ENCODE measurements at places on chromosomes 5 and 9. TPM values are rescaled to one million over a fixed set of nuclear protein-coding genes. Genes with fewer than 3 reads are reported as not detected.

The HRH2 gene
- 47.7 TPM for total RNA-seq

DNA sequence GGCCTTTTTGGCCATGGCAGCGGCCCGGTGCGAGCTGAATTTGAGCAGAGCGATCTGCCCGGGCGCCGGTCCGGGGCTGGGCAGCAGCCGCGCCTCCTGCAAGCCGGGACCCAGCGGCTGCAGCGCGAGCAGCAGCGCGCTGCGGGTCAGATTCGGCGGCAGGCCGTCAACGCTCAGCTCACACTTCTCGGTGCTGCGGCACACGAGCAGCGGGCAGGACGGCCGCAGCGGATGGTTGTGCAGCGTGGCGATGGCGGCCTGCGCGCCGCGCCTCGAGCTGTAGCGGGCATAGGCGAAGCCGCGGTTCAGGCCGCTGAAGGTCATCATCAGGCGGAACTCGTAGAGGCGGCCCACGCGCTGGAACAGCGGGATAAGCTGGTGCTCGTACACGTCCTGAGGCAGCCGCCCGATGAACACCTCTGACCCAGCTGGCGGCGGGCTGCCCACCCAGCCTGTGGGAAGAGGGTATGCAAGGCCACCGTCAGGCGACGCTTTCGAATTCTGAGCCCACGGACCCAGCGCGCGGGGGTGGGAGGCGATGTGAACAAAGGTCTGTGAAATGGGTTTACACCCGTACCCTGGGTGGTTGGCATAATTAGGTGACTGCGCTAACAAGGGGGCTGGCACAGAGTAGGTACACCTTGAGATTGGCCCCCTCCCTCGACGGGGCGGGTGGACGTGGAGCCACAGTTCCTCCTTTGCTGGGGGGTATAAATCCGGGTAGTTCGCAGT lies 755 bp downstream of the DND1 start:
- no peaks in the 10 kb centered on the region for H3K4me1 ChIP-seq
- H3K36me3 ChIP-seq = peaks cover 92% of the 10 kb centered on the region
- no peak overlapping the region for H3K27ac ChIP-seq
- DNase-seq = no peak
- peak overlapping the region; percentile 7 for H3K4me3 ChIP-seq

GRCh38 chr5:81426359-81427030 lies 32.6 kb upstream of the ACOT12 start:
- H3K4me1 ChIP-seq = peaks cover 24% of the 10 kb centered on the region
- H3K27me3 ChIP-seq = no peaks in the 10 kb centered on the region
- no peak for DNase-seq
- no peak overlapping the region for H3K4me3 ChIP-seq
- H3K27ac ChIP-seq = peak overlapping the region; percentile 4

DNA sequence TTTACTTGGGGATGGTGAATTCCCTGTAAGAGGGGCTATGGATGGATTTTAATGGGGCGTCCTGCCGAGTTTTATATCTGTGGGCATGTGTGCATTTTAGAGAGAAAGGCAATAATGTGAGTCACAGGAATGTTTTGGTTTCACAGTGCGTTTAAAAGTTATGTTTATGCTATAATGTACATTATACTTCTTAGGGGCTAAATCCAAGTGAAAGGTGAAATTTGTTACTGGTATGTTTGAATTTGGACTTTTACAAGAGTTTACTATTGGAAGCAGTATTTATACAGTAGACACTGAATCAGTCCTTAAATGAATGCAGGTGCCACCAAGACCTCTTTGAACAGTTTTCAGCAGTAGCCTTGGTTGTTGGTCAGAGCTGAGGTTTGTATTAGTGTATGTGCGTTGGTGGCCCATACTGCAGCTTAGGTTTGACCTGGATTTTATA lies 5.6 kb downstream of the JMY start:
- no peak for DNase-seq
- no peak overlapping the region for H3K27ac ChIP-seq
- no peaks in the 10 kb centered on the region for H3K36me3 ChIP-seq
- H3K27me3 ChIP-seq = no peaks in the 10 kb centered on the region
- peaks cover 81% of the 10 kb centered on the region for H3K4me1 ChIP-seq

GRCh38 chr9:5499889-5500398 lies 10.4 kb upstream of the PDCD1LG2 start:
- DNase-seq = no peak
- H3K4me3 ChIP-seq = peak overlapping the region; percentile 44
- peak overlapping the region; percentile 93 for H3K27ac ChIP-seq
- H3K4me1 ChIP-seq = peaks cover 40% of the 10 kb centered on the region
- H3K27me3 ChIP-seq = no peaks in the 10 kb centered on the region

- H3K36me3 ChIP-seq = no peaks in the 10 kb centered on the region
- peaks cover 99% of the 10 kb centered on the region for H3K4me1 ChIP-seq
- H3K27ac ChIP-seq = peak overlapping the region; percentile 95
- peak; percentile 81 for DNase-seq
- H3K27me3 ChIP-seq = no peaks in the 10 kb centered on the region
- H3K4me3 ChIP-seq = peak overlapping the region; percentile 26
These were observed 35.0 kb downstream of the ERGIC1 start for GRCh38 chr5:172868924-172869591.

DNA sequence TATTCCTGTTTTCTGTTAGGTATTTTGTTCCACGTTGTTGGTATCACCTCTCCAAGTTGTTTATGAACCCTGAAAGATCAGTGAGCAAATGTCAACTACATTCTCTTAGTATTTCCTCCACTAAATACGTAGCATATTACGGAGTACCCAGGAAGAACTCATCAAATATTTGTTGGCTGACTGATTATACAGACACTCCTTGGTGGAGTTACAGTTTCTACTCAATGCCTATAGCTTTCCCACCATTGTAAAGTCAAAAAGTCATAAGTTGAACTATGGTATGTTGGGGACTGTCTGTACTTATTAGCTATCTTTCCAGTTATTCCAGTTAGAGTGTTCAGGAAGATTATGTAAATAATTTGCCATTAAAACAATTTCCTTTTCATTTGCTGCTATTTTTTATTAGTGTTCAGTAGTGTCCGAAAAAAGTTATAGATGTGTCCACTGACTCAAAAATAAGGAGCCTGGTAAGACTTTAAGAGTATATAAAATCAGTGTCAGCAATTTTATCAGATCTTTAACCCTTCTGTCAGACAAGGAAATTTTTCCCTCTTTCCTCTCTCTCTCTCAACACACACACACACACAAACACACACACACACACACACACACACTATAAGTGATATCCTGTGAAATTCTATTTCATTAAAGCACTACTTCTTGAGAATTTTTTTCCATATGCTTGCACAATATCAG lies 6.8 kb upstream of the APBA1 start:
- no peaks in the 10 kb centered on the region for H3K27me3 ChIP-seq
- no peak overlapping the region for H3K27ac ChIP-seq
- H3K4me1 ChIP-seq = no peaks in the 10 kb centered on the region

DNA sequence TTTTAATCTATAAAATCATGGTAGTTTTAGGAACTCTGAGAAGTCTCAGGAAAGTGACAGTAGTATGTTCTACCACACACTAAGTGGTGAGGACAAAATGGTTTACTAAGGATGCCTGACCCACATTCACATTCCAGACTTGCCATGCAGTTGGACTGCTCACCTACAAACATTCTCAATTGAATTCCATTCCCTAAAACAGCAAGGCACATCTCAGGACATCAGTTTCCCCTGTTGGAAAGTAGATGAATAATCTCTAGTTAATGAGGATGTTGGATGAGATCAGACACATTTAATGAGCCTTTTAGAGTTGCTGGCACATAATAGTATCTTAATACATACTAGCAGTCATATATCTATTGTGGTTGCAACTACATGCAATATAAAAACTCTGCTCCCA lies 76.6 kb downstream of the ZNF618 start:
- H3K27me3 ChIP-seq = no peaks in the 10 kb centered on the region
- peaks cover 19% of the 10 kb centered on the region for H3K4me1 ChIP-seq
- no peaks in the 10 kb centered on the region for H3K36me3 ChIP-seq
- H3K4me3 ChIP-seq = no peak overlapping the region

- no peak overlapping the region for H3K27ac ChIP-seq
- H3K4me1 ChIP-seq = no peaks in the 10 kb centered on the region
- H3K36me3 ChIP-seq = no peaks in the 10 kb centered on the region
- no peaks in the 10 kb centered on the region for H3K27me3 ChIP-seq
- DNase-seq = no peak
These were observed 24.9 kb upstream of the ADRA1B start for GRCh38 chr5:159891371-159891770.

DNA sequence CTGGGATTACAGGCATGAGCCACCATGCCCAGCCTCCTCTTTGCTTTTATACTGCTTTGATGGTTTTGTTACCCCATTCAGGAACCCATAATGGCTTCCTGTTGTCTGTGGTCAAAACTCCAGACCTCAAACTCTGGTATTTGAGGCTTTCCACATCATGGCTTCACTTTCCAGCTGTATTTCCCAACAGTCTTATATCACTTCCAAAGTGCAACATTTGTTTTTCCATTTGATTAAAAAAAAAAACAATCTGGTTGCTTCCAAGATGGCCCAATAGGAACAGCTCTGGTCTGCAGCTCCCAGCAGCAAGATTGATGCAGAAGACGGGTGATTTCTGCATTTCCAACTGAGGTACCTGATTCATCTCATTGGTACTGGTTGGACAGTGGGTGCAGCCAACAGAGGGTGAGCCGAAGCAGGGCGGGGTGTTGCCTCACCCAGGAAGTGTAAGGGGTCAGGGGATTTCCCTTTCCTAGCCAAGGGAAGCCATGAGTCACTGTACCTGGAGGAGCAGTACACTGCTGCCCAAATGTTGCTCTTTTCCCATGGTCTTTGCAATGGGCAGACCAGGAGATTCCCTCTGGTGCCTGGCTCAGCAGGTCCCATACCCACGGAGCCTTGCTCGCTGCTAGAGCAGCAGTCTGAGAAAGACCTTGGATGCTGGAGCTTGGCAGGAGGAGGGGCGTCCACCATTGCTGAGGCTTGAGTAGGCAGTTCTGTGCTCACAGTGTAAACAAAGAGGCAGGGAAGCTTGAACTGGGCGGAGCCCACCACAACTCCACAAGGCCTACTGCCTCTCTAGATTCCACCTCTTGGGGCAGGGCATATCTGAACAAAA lies 458.4 kb downstream of the KDM4C start:
- no peaks in the 10 kb centered on the region for H3K27me3 ChIP-seq
- no peaks in the 10 kb centered on the region for H3K4me1 ChIP-seq
- no peak overlapping the region for H3K4me3 ChIP-seq
- no peaks in the 10 kb centered on the region for H3K36me3 ChIP-seq

The NRARP gene
- 5.1 TPM for total RNA-seq

- peak overlapping the region; percentile 85 for H3K27ac ChIP-seq
- peak; percentile 58 for DNase-seq
- H3K4me3 ChIP-seq = no peak overlapping the region
- no peaks in the 10 kb centered on the region for H3K36me3 ChIP-seq
- peaks cover 41% of the 10 kb centered on the region for H3K27me3 ChIP-seq
- H3K4me1 ChIP-seq = peaks cover 32% of the 10 kb centered on the region
These were observed 220.2 kb downstream of the AGTPBP1 start for GRCh38 chr9:85521371-85522197.

The EQTN gene
- not detected for total RNA-seq

The SLC36A2 gene
- total RNA-seq = 0.16 TPM

DNA sequence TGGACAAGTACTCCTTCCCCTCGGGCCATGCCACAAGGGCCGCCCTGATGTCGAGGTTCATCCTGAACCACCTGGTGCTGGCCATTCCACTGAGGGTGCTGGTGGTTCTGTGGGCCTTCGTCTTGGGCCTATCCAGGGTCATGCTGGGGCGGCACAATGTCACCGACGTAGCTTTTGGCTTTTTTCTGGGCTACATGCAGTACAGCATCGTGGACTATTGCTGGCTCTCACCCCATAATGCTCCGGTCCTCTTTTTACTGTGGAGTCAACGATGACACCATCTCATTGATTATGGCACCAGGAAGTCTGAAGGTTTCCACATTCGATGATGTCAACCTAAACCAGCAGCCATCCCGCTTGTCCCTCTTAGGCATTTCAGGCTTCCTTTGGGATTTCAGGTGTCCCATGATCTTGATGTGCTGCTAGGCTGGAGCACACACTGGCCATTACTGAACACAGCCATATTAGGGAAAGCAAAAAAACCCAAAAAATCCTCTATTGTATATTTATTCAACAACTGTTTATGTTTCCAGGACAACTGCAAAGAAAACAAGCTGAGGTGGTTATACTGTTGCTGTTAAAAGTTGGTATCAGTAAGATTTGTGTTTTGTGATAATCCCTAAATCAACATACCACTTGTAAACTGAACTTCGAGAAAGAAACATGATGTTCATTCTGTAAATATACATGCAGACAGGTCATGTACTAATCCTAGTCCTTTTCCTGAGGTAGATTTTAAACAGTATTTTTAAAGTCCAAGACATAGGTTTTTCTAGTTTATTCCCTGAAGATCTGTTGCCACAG lies 1.1 kb downstream of the PLPP6 start:
- H3K4me3 ChIP-seq = peak overlapping the region; percentile 90
- no peak overlapping the region for H3K27ac ChIP-seq
- H3K27me3 ChIP-seq = no peaks in the 10 kb centered on the region
- peaks cover 55% of the 10 kb centered on the region for H3K4me1 ChIP-seq

DNA sequence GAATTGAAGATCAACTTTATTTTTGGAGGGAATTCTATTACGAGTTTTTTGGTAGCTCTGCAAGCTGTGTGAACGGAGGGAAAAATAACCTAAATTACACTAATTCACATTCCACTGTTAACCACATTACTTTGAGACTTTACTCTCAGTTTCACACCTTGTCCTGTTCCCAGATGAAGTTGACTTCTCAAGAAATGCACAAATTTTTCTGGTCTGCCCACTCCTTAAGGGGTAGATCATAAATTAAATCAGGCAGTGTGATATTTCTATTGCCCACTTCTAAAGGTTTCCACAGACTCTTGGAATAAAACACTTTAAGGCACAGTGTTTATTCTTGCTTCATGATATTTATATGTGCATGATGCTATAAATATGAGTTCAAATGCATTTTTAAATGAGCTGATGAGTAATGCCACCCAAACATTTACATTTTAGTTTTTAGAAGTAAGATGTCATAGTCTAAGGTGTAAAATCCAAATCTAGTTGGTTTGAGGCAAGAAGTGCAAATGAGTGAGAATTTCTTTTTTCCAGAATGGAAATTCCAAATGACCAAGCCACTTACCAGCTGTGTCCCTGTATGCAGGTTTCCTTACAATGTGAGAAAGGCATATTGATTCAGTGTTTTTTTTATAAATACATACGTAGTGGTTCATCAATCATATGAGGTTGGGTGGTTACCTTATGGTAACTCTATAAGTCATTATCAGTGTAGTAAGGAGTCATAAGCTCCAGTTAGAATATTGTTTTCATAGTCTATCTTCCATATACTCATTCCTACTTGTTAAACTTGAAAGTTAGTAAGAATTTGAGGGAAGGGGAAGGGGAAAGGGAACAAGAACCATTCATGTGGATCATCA lies 437.7 kb upstream of the MEF2C start:
- H3K4me3 ChIP-seq = no peak overlapping the region
- H3K27me3 ChIP-seq = no peaks in the 10 kb centered on the region
- DNase-seq = no peak
- no peak overlapping the region for H3K27ac ChIP-seq

The ZNF189 gene
- total RNA-seq = 18.8 TPM

The ZNF300 gene
- 1.1 TPM for total RNA-seq

GRCh38 chr5:78993165-78993564 lies 8.1 kb upstream of the ARSB start:
- H3K27me3 ChIP-seq = no peaks in the 10 kb centered on the region
- no peak overlapping the region for H3K27ac ChIP-seq
- no peak overlapping the region for H3K4me3 ChIP-seq
- H3K4me1 ChIP-seq = no peaks in the 10 kb centered on the region
- H3K36me3 ChIP-seq = no peaks in the 10 kb centered on the region

The UBE2QL1 gene
- 25.5 TPM for total RNA-seq

The GPR151 gene
- not detected for total RNA-seq

GRCh38 chr9:130398487-130399240 lies 46.1 kb upstream of the ASS1 start:
- no peak for DNase-seq
- H3K4me1 ChIP-seq = no peaks in the 10 kb centered on the region
- no peak overlapping the region for H3K4me3 ChIP-seq
- peaks cover 9% of the 10 kb centered on the region for H3K27me3 ChIP-seq
- H3K27ac ChIP-seq = no peak overlapping the region

The MELK gene
- 0.27 TPM for total RNA-seq

The IDNK gene
- total RNA-seq = 3.5 TPM

The SGCD gene
- total RNA-seq = 98.7 TPM
